ENCODE measurements at places on chromosomes 1 and 21. TPM values are rescaled to one million over a fixed set of nuclear protein-coding genes. Genes with fewer than 3 reads are reported as not detected.

Gene NBPF9
- polyA plus RNA-seq, result 3.6 TPM

Gene PRMT6
- polyA plus RNA-seq, result 1.2 TPM

Gene CHI3L2
- polyA plus RNA-seq, result 0.90 TPM

Gene C1orf185
- polyA plus RNA-seq, result not detected

Gene RNU1-4
- polyA plus RNA-seq, result not detected

Gene FLG2
- not detected for polyA plus RNA-seq

Gene PAX7
- 1.7 TPM for polyA plus RNA-seq

- no peak for DNase-seq
- H3K27me3 ChIP-seq, result no peaks in the 10 kb centered on the region
- no peak overlapping the region for H3K27ac ChIP-seq
These were observed 96.7 kb upstream of the HP1BP3 start for GRCh38 chr1:20883766-20884165.

GRCh38 chr1:221805121-221805520 lies 63.2 kb upstream of the DUSP10 start:
- DNase-seq, result no peak
- H3K4me1 ChIP-seq, result no peaks in the 10 kb centered on the region
- H3K27me3 ChIP-seq, result no peaks in the 10 kb centered on the region

- no peak overlapping the region for H3K4me3 ChIP-seq
- no peaks in the 10 kb centered on the region for H3K4me1 ChIP-seq
- H3K27ac ChIP-seq, result no peak overlapping the region
- no peaks in the 10 kb centered on the region for H3K36me3 ChIP-seq
These were observed 45.8 kb downstream of the DNAJC6 start for GRCh38 chr1:65355031-65355712.

GRCh38 chr1:63000508-63000907 lies 216.6 kb downstream of the ATG4C start:
- H3K27me3 ChIP-seq, result peaks cover 20% of the 10 kb centered on the region
- no peak overlapping the region for H3K27ac ChIP-seq
- H3K4me1 ChIP-seq, result no peaks in the 10 kb centered on the region
- no peak overlapping the region for H3K4me3 ChIP-seq

DNA sequence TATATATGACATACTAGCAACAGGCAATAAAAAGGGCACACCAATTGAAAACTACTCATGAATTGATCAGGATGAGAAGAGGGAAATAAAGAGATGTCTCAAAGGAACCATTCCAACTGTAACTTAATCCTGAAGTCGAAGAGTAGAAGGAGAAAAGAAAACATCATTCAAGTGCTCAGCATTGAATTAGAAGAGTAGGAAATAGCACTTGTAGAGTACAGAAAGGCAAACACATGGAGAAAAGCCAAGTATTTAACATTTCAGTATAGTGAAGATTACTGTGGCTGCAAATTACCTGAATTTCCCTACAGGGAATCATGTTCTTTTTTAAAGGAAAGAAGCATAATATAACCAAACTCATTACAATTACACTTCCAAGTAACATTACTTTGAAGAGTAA lies 205.0 kb downstream of the KCTD3 start:
- H3K27ac ChIP-seq, result no peak overlapping the region
- H3K36me3 ChIP-seq, result no peaks in the 10 kb centered on the region
- no peaks in the 10 kb centered on the region for H3K27me3 ChIP-seq
- no peak overlapping the region for H3K4me3 ChIP-seq
- H3K4me1 ChIP-seq, result no peaks in the 10 kb centered on the region
- no peak for DNase-seq

DNA sequence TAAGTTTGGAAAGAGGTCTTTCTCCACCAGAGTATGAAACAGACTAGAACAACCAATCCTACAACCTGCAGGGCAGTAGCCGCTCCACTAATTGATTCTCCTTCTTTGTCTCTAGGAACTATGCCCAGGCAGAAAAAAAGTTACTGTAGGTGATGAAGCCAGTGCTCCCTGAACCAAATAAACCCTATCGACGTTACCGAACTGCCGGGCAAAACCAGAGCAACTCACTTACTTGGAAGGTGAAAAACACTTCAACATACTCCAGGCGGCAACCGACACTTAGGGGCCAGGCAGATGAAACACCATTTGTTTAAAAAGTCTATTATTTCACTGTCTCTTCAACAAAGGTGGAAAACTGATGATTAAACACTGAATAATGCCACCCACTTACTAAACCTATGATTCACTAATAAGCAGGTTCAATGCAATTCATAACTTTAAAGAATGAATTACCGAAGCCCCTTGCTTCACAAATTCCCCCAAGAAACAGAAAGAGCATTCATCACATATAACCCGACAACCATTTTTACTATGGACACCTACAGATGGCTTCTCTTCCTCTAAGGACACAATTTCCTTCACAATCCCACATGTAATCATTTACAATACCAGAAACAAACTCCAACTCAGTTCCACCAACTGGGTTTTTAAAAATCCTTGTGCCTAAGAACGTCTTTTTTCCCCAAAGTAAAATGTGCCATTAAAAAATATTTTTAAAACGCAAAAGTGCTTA lies 1.6 kb downstream of the NRIP1 start:
- no peaks in the 10 kb centered on the region for H3K36me3 ChIP-seq
- no peaks in the 10 kb centered on the region for H3K27me3 ChIP-seq
- H3K4me3 ChIP-seq, result peak overlapping the region; percentile 83
- H3K27ac ChIP-seq, result peak overlapping the region; percentile 98

DNA sequence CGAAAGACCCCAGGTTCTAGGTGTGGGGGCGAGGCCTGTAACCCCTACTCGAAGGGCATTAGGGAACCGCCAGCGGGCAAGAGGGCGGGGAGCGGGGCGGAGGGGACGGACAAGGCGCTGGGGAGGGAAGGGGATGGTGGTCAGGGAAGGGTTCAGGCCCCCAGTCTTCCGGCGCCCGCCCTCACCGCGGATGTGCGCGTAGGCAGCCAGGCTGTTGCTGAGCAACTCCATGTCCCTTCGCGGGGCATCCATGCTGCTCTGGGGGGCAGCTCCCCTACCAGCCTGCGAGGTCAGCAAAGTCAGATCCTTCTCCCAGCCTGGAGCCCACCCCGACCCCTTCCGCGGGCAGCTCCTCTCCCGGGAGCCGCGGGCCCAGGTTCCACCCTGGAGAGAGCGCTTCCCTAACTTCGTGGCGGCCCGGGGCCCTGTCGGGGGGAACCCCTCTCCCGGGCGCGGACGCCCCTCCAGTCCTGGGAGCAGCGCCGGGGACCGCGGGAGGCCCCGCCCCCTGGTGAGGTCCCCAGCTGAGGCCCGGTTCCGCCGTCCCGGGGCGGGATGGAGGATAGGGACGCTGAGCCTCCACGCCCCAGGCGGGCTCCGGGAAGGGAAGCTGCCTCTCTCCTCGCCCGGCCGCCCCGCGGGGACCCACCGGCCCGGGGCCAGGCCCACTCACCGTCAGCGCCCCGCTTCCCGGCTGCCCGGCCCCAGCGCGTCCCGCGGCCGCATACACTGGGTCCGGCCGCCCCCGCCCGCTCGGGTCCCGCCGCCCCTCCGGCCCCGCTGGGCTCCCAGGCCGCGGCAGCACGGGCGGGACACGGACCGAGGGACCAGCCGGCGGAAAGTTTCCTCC lies 434 bp downstream of the EVA1B start:
- H3K27ac ChIP-seq, result peak overlapping the region; percentile 56
- no peak for DNase-seq
- peak overlapping the region; percentile 68 for H3K4me3 ChIP-seq
- H3K27me3 ChIP-seq, result no peaks in the 10 kb centered on the region

DNA sequence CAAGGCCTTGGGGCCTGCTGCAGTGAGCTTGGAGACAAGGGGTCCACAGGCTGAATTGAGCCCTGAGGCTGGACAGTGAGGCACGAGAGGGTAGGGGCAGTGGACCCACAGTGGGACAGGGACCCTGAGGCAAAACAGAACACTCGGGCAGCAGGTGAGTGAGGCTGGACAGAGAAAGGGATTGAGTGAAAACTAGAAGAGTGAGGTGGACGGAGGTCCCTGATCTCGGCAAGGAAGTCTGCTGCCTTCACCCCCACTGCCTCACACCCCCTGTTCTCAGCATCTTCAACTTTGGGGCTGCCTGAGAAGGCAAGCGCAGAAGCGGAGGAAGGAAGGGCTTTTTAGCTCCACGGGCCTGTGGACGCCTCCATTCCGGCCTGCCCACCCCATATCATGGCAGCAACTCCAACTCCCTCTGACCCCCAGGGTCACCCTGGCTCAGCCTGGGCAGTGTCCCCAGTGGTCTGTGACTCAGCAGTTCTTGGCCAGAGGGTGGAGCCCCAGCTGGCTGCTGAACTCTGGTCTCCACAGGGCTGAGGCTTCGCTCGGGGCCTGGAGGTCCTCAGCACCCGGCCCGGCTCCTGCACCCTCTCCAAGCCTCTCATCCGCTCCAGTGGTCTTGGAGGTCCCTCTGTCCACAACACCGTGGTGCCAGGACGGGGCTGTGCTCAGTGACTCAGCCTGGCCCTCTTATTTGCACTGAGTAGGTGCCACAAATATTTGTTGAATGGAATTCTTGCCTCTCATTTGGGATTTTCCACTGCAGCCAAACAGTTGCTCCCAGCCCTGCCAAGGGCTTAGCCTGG lies 60.0 kb upstream of the EPS8L3 start:
- peak overlapping the region; percentile 80 for H3K27ac ChIP-seq
- H3K4me1 ChIP-seq, result peaks cover 41% of the 10 kb centered on the region
- H3K4me3 ChIP-seq, result no peak overlapping the region
- H3K36me3 ChIP-seq, result no peaks in the 10 kb centered on the region
- H3K27me3 ChIP-seq, result no peaks in the 10 kb centered on the region
- DNase-seq, result peak; percentile 73

DNA sequence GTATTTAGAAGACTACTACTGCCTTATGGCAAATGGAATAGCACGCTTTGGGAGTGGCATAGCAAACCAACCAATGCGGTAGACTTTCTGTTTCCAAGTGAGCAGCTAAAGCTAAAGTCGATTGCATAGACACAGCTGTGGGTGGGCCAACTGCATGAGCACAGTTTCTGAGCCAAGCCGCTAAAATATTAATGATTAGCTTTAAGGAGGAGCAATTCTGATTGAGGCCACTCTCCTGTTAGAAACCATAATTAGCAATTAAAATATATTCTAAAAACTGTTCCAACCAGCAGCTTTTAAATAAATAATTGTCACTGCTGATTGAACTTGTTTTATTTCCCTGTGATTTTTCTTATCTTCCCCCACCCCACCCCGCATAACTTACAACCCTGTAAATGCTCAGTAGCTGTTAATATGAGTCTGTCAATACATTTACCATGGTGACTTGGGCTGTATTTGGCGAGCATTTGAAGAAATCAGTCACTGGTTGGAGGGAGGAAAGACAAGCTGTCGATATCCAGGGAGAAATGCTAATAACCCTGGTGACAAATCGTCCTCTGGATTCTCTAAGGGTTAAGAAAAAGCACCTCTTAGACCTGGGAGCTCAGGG lies 32.2 kb downstream of the RNF220 start:
- H3K4me3 ChIP-seq, result no peak overlapping the region
- no peaks in the 10 kb centered on the region for H3K4me1 ChIP-seq
- no peak for DNase-seq
- H3K27ac ChIP-seq, result no peak overlapping the region

DNA sequence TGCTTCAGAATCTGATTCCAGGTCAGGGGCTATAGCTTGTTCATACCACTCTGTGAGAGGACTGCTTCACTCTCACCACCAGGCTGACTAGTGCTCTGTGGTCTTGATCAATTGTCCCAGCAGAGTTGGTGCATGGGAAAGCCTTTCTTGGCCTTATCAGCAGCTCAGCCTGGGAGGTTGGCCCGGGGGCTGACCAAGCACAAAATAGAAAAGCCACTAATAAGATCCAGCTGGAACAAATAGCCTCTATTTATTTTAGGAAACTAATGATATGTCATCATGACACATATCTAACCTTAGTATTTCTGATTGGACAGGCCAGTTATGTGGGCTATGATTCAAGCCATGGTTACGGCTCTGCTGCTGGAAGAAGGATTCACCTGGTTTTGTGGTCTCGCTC lies 134.2 kb downstream of the GDAP2 start:
- no peak overlapping the region for H3K4me3 ChIP-seq
- peaks cover 15% of the 10 kb centered on the region for H3K4me1 ChIP-seq
- peak overlapping the region; percentile 72 for H3K27ac ChIP-seq

GRCh38 chr1:203454986-203455471 lies 20.6 kb upstream of the PRELP start:
- DNase-seq, result no peak
- no peaks in the 10 kb centered on the region for H3K27me3 ChIP-seq
- H3K36me3 ChIP-seq, result no peaks in the 10 kb centered on the region

DNA sequence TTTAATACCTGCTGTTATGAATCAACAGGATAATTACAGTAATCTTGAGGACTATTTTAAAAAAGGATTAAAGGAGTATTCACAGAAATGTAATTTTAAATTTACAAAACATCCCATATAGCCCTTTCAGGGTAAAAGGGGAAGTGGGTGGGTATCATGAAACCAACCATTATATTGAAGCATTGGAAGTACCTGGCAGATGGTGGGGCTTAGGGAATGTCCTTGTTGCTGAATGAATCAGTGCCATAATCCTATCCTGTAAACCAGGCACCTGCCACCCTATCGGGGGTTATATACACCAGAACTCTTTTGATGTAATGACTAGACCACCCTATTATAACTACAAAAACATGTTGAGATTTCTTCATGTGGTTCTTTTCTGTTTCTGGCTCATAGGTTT lies 30.4 kb downstream of the CDC14A start:
- no peaks in the 10 kb centered on the region for H3K36me3 ChIP-seq
- no peak overlapping the region for H3K4me3 ChIP-seq

DNA sequence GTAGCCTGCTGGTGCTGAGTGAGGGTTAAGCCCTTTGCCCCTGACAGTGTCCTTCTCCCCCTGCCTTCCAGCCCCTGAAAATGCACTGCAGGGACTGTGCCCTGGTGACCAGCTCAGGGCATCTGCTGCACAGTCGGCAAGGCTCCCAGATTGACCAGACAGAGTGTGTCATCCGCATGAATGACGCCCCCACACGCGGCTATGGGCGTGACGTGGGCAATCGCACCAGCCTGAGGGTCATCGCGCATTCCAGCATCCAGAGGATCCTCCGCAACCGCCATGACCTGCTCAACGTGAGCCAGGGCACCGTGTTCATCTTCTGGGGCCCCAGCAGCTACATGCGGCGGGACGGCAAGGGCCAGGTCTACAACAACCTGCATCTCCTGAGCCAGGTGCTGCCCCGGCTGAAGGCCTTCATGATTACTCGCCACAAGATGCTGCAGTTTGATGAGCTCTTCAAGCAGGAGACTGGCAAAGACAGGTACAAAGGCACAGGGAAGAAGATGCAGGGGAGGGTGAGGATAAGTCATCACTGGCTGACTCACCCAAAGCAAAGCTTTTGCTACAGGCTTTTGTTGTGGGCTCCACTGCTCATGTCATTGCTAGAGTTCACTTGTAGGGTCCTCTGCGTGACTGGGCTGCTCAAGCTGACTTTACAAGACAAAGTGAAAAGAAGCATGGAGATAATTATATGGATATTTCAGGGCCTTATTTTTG lies 174.9 kb downstream of the PIGK start:
- DNase-seq, result no peak
- no peaks in the 10 kb centered on the region for H3K4me1 ChIP-seq
- H3K27me3 ChIP-seq, result no peaks in the 10 kb centered on the region
- H3K27ac ChIP-seq, result no peak overlapping the region

GRCh38 chr1:226986496-226987178 lies 46.5 kb downstream of the COQ8A start:
- no peak for DNase-seq
- peaks cover 59% of the 10 kb centered on the region for H3K36me3 ChIP-seq
- H3K27ac ChIP-seq, result peak overlapping the region; percentile 85

- peaks cover 86% of the 10 kb centered on the region for H3K36me3 ChIP-seq
- no peaks in the 10 kb centered on the region for H3K27me3 ChIP-seq
- no peaks in the 10 kb centered on the region for H3K4me1 ChIP-seq
- no peak overlapping the region for H3K4me3 ChIP-seq
- no peak overlapping the region for H3K27ac ChIP-seq
These were observed 61.4 kb upstream of the PGD start for GRCh38 chr1:10337436-10337835.

- peak; percentile 64 for DNase-seq
- no peaks in the 10 kb centered on the region for H3K4me1 ChIP-seq
- H3K27ac ChIP-seq, result peak overlapping the region; percentile 13
- H3K27me3 ChIP-seq, result no peaks in the 10 kb centered on the region
- peaks cover 37% of the 10 kb centered on the region for H3K36me3 ChIP-seq
- peak overlapping the region; percentile 59 for H3K4me3 ChIP-seq
These were observed 411 bp downstream of the FAM229A start for GRCh38 chr1:32361674-32362473.

Data from psoas muscle (tissue), 8 donors.